ENCODE measurements at places on chromosomes 2 and 18.

DNA sequence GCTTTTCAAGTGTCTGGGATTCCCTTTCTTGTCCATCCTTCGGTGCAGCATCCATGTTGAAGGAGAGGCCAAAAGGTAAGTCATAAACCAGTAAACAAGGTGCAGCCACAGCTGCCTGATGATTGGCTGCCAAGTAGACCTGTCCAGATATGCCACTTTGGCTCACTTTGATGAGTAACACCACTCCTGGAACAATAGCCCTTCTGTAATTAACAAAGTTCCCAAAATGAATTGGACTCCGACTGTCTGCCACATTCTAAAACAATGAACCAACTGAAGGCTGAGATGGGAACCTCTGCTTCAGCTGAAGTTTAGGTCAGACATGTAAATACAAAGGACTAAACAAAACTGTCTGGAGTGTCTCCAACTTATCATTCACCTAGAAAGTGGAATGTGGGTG is 82.2 kb upstream of the LGALSL start:
- DNase-seq: no peak

- no peak for DNase-seq
These were observed 89.0 kb downstream of the AAK1 start for GRCh38 chr2:69554568-69554967.

GRCh38 chr2:229725716-229726574 is 11.6 kb upstream of the DNER start:
- DNase-seq: no peak

DNA sequence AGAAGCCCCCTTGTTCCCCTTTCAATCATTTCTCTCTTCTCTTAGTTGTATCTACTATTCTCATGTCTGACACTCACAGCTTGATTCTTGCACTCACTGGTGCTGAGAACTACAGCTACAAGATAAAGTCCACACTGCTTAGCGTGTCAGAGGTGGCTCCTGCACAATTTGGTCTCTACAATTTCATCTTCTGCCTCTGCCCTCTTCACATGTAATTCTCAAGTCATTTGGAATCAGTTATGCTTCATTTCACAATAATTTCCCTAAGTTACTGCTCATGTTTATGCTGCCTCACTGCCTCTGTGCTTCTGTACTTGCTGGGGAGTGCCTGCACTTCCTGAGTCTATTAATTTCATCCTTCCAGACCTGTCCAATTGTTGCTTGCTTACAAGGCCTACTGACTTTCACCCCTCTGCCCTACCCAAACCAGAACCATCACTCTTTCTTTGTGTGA is 11.6 kb upstream of the NAB1 start:
- no peak for DNase-seq

- DNase-seq: no peak
These were observed 10.6 kb downstream of the EMX1 start for GRCh38 chr2:72927619-72928550.

DNA sequence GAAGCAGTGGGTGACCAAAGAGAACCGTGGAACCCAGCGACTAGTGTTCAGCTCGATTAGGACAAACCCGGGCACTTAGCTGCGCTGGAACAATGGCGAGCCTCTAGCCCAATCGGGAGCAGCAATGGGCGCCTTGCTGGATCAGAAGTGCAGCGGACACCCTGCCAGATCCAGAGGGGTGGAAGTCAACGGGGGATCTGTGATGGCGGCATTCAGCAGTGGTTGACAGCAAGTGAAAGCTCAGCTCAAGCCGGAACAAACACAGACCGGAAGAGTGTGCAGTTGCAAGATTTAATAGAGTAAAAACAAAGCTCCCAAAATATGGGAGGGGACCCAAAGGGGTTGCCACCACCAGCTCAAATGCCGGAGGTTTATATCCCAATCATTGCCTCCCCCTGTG is 478.7 kb upstream of the REG3G start:
- no peak for DNase-seq

DNA sequence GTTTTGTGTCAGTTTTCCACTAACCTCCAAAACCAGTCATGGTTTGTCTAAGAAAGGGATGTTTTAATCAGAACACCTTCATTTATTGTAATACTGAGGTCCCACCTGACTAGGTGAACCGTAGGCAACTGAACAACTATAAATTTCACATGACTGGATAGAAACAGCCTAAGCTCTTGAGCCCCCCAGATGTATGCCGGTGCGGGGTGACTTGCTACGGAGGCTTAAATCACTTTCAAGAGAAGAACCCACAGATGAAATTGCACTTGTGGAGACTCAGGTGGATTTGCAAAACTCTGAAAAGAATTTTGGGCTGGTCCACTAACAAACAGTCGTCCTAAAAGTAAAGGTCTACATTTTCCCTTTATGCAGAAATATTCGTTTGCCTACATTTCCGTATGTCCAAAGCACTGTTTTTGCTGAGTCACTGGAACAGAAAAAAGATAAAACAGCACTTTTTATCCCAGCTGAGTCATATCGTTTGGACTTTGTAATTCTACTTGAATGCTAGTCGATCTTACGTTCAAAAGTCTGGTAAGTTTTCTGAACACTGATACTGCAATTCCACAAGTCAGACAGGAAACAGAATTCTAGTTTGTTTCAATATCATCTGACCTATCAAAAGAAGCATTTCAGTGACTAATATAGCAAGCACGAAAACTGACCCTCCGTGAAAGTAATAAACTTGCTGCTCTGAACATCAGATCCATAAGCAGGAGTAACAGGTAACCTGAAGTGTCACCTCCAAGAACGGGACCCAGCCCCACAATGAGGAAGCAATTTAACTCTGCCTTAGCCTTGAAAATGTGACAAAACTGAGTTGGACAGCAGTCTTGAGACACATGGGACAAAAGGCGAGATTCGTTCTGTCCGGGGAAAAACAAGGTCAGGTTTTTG is 18.1 kb downstream of the ZNF516 start:
- DNase-seq: no peak

Data from stimulated activated CD4-positive, alpha-beta T cell treated with anti-CD3 and anti-CD28 coated beads, Interleukin-1b, Interleukin-23, amount 100 ng/mL, for 1 hour (primary cell).